Retina (tissue), 1 donor: ENCODE measurements at places on chromosomes 2 and 18.

DNA sequence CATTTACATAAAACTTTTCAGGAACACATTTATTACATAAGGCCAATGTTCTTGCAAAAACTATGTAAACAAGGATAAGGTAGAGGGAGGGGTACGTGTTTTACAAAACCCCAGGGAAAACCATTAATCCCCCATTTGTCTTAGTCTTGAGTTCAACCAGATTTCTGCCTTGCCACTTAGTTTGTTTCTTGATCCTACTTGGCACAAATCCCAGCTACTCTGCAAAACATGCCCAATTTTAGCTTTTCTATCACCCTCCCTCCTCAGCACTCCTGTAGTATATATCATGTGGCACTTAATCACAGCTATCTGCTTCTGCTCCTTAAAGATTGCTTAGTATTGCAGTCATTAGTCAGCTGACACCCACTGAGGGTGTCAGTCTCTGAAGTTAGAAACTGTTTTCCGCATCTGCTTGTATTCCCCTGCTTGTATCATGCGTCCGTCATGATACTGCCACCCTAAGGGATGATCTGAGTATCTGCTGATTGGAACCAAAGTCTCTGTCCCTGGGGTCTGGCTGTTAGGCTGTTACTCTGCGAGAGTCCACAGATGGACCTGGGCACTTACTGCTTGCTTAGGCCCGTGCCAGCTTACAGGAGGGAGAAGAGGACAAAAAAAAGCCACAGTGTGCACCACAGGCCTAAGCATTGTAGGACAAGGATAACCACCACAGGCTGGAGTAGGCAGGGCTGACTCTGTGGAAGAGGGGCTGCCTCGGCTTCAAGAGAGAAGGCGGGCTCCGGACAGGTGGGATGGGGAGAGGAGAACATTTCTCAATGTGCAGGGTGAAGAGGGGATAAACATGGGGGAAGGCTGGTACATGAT is 82.2 kb downstream of the EPAS1 start:
- no peak for DNase-seq

- DNase-seq: no peak
These were observed 51.6 kb downstream of the SNED1 start for GRCh38 chr2:241049739-241050623.

DNA sequence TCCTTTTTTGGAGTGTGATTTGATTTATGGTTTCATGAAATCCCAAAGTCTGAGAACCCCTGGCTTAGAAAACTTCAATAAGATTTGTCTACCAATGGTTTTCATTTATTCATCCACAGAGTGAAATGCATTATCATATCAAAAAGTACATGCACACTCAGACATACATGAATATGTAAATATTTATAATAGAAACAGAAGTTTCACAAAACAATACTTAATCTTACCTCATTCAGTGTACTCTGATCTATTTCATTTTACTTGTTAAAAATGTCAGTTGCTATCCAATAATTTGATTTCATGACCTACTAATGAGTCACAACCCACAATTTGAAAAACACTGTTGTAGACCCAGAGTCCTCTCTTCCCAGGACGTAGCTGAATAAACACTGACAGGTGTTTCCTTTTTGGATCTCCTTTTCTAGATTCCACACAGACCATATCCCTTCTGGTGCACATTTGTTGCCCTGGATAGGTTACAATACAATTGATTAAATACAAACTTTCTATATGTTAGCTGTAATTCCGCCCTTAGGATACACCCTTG is 10.4 kb upstream of the CAVIN2 start:
- DNase-seq: no peak

- peak; percentile 86 for DNase-seq
These were observed 154.7 kb upstream of the HS6ST1 start for GRCh38 chr2:128473175-128474035.

- DNase-seq: no peak
These were observed 219.7 kb upstream of the PKDCC start for GRCh38 chr2:41828052-41828643.

- no peak for DNase-seq
These were observed 40.7 kb downstream of the ACVR1 start for GRCh38 chr2:157835425-157835824.

GRCh38 chr2:2577407-2577831 is 246.3 kb upstream of the MYT1L start:
- DNase-seq: peak; percentile 53

DNA sequence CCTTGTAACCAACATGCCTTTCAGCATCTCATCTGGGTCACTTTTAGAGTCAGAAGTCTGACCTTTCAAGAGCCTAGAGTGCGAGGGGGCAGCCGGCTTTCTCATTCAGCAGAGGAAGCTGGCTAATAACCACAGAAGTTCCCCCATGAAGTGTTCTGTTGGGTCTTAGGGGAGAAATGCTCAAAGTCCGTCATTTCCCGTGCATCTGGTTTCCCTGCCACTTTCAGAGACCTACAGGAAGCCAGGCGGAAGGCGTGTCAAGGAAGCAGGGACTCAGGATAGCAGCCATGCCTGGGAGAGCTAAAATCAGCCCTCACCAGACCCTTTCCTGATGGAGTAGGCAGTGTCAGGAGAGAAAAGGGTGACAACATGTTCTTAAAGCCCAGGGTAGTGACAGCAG is 301.8 kb upstream of the ID2 start:
- no peak for DNase-seq

DNA sequence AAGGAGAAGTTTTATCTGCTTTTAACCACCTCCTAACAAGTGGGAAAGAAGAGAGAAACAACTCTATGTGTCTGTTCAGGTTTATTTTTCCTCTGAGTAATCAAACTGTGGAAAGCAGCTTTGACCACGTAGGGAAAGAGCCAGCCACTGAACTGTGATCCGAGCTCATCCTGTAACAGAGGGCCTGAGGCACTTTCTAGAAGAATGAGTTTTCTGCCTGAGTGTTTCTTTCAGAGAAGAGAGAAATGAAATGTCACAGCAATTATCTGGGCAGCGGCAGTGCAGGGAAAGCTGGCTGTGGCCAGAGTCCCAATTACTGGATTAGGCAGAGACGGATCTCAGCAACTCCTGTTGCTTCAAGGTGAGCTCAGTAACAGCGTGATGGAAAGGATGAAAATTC is 151.9 kb downstream of the CD226 start:
- peak; percentile 67 for DNase-seq

DNA sequence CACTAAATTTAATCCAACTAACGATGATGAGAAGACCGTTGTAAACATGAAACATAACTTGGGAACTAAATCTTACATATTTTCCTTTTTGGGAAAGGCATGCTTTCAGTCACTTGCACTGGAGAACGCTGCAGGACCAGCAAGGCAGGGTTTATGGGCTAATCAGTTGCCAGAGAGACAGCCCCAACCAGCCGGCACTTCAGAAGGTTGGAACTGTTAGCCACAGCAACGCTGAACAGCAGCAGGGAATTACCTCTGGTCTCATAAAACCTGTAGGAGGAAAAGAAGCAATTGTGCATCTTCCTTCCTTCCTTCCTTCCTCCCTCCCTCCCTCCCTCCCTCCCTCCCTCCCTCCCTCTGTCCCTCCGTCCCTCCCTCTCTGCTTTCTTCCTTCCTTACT is 33.9 kb upstream of the SIX2 start:
- no peak for DNase-seq

GRCh38 chr2:42008241-42008921 is 39.4 kb upstream of the PKDCC start:
- DNase-seq: no peak

DNA sequence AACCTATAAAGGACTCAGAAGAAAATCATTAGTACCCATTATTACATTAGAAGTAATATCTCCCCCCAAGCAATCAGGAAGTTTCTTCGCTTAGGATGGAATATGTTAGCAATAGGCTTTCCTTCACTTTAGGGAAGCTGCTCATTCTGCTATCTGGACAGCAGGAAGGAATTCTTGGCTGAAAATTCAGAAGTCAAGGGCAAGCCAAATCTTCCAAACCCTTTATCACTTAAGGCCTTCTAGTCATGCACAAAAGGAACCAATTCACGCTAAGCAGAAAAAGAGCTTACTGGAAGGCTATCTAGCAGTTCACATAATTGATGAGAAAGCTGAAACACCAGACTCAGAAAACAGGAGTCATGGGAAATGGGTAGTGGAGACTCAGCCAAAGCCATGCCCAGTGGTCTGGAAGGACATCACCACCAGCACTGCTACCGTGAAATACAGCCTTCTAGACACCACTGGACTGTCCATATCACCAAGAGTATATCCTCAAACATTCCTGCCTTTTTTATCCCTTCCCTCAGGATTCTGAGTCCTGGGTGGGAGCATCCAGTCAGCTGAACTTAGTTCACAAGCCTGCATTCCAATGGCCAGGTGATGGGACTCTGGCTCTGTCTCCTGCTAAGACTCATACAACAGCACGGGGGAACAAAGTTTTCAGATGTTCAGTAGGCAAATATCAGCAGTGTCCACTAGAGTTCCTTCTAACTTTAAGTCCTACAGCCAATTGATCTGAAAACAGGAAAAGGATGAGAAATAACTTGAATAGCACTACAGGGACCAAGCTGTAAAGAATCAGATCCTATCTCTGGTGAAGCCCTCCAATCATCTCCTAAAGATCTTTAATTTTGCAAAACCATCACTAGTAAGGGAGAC is 14.8 kb upstream of the ADAM17 start:
- DNase-seq: no peak

GRCh38 chr2:207530160-207531031 is 634 bp downstream of the CREB1 start:
- DNase-seq: peak; percentile 69

DNA sequence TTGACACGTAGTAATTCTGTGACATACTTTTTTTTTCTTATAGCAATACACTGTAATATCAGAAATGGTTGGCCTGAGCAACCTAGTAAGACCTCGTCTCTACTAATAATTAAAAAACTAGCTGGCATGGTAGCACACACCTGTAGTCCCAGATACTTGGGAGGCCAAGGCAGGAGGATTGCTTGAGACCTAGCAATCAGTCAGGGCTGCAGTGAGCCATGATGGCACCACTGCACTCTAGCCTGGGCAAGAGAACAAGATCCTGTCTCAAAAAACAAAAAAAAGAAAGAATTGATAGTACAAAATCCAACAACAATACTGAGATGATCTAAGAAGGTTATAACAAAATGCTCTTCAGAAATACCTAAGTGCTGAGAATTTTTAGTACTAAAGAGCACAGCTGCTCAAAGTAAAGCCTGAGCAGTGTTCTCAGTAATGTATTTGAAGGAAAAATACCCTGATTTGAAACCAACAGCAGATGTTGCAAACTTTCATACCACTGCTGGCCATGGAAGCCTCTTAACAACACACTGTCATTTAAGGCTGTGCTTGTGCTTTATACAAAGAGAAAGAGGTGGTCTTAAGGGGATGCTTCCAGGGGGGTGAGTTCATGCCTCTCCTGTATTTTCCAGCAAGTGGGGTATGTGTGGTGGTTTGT is 132.6 kb upstream of the CDCA7 start:
- DNase-seq: no peak

- no peak for DNase-seq
These were observed 628.5 kb upstream of the KLHL29 start for GRCh38 chr2:22756276-22757043.

- no peak for DNase-seq
These were observed 123.8 kb upstream of the FSHR start for GRCh38 chr2:49278141-49278540.

- peak; percentile 4 for DNase-seq
These were observed 198.9 kb downstream of the ADCYAP1 start for GRCh38 chr18:1103537-1103936.

- no peak for DNase-seq
These were observed 51.2 kb downstream of the MGAT5 start for GRCh38 chr2:134305109-134305491.

- no peak for DNase-seq
These were observed 284.7 kb downstream of the CMPK2 start for GRCh38 chr2:6580982-6581381.

GRCh38 chr2:46020416-46020815 is 276.8 kb upstream of the EPAS1 start:
- DNase-seq: no peak

GRCh38 chr2:11056614-11057013 is 98.7 kb upstream of the SLC66A3 start:
- DNase-seq: no peak

DNA sequence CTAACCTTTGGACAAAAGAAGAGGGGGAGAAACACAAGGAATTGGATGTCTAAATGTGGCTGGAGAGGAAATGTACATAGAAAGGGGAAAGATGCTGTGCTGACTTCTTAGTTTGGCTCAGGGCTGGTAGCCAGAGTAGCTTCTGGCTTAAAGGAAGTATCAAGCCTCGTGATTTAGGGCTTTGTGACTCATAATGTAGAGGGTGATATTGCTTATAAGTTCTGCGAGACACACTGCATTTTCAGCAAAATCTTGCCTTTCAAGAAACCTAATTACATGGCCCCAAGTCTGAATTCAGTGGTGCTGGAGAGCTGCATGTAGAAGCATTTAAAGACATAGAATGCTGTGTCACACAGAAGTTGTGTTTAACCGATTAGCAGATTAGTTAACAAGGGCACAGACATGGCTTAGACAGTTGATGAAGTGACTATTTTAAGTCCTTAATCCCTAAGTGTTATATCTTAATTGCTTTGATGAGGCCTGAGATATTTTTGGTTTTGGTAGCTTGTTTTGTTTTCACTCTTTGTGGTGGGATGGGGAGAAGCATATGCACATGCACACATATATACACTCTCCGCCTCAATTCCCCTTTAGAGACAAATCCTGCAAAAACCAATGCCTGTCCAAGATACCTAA is 66.4 kb downstream of the EPAS1 start:
- DNase-seq: no peak

GRCh38 chr2:237128026-237128703 is 42.5 kb downstream of the COPS8 start:
- DNase-seq: peak; percentile 9

- DNase-seq: no peak
These were observed 9.1 kb downstream of the LOXL3 start for GRCh38 chr2:74544634-74545033.

DNA sequence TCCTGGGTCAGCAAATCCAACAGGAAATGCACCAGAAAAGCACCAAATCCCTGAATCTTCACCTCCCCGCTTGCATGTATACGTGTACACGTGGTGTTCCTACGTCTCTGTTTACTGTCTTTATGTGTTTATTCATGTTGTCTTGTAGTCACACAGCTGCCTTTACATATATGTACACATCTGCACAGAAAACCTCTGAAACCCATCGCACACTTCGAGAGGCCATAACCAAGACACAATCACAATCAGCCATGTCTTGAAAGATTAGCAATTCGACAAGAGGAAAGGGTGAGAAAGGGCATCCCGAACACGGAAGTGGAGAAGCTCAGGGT is 98.1 kb downstream of the PLB1 start:
- no peak for DNase-seq

- peak; percentile 80 for DNase-seq
These were observed 2.4 kb upstream of the PROC start for GRCh38 chr2:127415593-127416505.

GRCh38 chr18:21763846-21764646 is 23.5 kb downstream of the MIB1 start:
- DNase-seq: no peak

DNA sequence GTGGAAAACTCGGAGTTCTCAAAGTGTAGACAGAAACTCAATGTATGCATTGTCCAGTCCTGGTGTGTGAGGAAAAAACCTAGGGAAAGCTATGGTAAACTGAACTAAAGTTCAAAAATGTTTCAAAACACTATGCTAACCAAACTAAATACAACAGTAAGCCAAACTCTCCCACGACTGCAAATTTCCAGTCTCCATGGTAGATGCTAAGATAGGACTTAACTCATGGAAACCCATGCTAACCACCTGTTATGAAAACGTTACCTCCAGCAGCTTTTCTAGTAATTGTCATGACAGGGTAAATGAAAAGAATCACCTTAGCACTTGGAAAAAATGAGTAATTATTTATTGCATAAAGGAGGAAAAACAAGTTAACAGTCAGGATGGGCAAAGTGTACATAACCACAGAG is 135.7 kb upstream of the EPC2 start:
- no peak for DNase-seq

GRCh38 chr2:219245148-219245898 is at the start of the genes GLB1L and STK16:
Gene GLB1L, minus strand, starts transcription at chr2:219245444. Its CDS starts 1,871 bp downstream, at chr2:219243573.
Gene STK16, plus strand, starts transcription at chr2:219245479. Its CDS starts 521 bp downstream, at chr2:219246000.
- peak; percentile 97 for DNase-seq
